ENCODE measurements at places on chromosomes 12 and 14.

- DNase-seq = no peak
Measured at GRCh38 chr12:41277100-41277945, 89.2 kb downstream of the PDZRN4 start.

- DNase-seq = no peak
Measured at GRCh38 chr14:29310757-29311156, 544.2 kb downstream of the FOXG1 start.

DNA sequence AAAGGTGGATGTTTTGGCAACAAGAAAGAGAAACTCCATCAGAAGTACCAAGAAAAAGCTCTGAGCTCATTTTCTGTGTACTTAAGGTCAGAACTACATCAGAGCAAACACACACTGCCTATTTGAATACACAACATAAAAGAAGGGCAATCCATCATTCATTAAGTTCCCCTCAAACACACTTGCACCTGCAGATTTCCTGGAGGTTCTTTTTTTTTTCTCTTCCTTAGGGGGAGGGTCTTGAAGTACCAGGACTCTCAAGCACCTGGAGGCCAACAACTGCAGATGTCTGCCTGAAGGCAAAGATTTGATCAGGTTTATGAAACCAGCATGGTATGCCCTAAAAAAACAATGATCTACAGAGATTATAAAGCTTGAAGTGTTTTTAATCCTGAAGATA is 26.1 kb upstream of the PTHLH start:
- no peak for DNase-seq

DNA sequence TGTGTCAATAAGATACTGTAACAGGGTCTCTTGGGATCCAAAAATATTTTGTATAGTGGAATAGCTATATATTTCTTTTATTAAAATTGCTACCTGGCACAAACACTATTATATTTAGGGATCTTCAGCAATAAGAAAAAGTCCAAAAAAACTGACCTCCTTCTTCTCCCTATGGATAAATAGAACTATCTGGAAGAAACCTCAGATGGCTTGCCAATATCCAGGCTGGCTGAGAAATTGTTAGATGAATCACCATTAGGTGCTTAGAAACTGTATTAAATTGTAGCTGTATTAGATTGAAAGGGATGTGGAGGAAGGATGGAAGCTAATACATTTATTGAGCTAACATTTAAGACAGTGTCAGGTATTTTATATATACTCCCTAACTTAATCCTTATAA is 66.0 kb downstream of the SLC38A6 start:
- no peak for DNase-seq

- DNase-seq = no peak
Measured at GRCh38 chr14:36618641-36619040, 36.2 kb upstream of the NKX2-8 start.

DNA sequence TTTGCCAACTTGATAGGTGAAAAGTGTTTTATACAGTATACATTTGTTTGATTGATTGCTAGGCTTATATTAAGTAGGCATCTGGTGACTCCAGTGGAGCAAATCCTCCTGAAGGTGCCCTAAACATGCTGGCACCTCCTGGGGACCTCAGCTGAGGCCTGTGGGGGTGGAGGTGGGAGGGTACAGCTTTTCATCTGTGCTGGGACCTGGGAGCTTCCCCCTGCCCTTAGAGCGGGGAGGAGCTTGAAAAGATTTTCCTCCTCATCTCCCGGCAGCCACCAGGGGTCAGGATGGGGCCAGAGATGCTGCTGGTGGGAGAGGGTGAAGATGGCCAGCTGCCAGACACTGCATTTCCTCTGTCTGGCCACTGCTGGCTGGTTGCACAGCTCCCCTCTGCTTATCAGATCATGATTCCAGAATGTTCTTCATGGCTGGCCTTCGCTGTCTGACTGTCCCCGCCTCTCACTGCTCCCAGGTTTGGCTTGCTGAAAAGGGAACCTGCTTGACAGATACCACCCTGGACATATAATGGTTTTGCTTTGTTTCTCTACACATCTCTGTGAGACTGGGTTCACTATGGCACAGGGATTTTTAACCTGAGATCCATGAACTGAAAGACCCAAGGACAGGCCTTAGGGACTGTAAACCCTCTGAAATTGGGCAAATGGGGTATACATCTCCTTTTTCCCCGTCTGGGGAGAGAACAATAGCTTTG is 10.5 kb upstream of the JPH4 start:
- peak; percentile 74 for DNase-seq

GRCh38 chr14:91173221-91173670 is 59.4 kb downstream of the DGLUCY start:
- peak; percentile 65 for DNase-seq

GRCh38 chr12:818733-819132 is 66.4 kb downstream of the WNK1 start:
- DNase-seq = no peak

DNA sequence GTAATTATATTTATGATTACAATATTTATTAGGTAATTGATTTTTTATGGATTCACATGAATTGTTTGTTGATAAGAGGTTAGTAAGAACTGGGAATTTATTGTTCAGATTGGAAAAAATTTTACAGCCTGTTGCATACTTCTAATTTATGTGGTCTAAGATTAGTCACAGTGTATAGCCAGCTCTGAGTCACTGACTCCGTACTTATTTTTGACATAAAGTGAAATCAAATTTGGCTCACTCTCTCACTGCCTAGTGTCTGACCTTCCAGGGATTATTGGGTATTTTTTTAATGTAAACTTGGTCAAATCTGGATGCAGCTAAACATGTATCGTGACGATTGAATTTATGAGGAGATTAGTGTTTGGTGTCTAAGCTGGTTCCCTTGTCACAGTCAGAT is 109.3 kb downstream of the PTPRQ start:
- no peak for DNase-seq

- no peak for DNase-seq
Measured at GRCh38 chr12:48004053-48004941, at the start of gene COL2A1. TSS of gene COL2A1 (minus strand) at chr12:48004476. CDS start at chr12:48004321, 155 bp downstream.

DNA sequence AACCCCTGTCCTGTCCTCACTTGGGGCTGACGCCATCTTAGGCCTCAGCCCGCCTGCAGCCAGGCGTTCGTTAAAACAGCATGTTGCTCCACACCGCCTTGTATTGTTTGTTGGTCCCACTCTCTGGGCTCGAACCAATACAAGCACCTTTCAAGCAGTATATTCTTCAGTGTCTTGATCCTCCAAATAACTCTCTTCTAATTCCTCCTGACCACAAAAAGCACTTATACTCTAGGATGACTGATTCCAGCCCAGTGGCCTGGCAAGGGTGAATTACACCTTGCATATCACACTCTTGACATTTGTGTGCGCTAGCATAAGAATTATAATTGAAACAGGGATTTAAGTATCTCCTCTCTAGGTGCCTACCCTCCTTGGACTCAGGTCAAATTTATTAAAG is 7.1 kb downstream of the CCER1 start:
- DNase-seq = no peak

DNA sequence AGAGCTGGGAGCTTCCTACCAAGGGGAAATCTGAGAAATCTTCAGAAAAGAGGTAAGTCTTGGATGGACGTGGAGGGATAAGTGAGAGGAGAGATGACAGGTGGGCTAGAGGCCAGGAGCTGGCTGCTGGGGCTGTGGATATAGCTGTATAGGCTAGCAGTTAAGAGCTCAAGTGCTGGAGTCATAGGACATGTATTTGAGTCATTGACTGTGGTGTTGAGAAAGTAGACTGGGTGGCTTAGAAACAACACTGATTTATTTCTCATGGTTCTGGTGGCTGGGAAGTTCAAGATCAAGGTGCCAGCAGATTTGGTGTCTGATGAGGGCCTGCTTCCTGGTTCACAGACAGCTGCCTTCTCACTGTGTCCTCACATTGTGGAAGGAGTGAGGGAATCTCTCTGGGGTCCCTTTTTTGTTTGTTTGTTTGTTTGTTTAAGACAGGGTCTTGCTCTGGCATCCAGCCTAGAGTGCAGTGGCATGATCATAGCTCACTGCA is 151.1 kb upstream of the FUT8 start:
- DNase-seq = no peak

DNA sequence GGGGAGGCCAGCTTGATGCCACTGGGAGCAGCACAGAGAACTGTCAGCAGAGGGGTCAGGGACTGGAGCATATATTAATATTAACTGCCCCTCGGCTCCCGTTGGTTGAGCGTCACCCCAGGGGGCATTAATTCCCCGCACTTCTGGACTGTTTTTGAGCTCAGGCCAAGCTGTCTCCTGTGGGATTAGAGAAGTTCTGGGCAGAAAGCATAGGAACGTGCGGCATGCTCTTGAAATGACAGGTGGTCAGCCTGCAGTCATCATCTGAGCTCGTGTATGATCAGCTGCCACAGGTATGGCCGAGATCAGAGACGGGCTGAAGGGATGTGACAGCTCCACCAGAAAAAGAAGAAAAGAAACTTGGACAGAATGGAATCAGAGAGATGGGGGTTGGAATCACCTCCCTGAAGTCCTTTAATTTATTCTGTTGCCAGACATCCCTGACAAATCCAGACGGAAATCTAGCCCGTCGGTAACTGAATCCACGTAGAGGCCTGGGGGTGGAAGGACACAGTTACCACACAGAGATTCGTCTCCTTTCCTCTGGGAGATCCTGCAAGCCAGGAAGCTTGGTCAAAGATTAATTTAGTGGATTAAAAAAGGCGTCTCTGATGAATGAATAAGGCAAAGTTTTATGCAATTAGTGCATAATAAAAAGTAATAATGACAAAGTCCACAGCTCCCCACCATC is 23.6 kb downstream of the NR1H4 start:
- no peak for DNase-seq

DNA sequence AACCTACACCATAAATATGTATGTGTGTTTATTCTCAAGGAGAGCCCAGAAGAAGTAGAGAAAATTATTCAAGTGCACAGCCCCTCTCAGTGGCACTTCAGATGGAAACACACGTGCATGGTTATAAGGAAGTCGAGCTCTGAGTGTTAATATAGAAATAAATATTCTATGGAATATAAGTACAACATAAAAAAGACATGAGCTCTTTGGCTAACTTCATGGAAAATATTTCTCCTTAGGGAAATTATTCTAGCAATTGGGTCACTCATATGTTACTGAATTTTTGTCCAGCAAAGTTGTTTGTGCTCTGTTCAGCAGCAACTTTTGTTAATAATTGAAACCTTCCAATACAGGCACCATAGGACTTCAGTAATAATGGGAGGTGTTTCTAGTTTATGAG is 939.0 kb downstream of the LRFN5 start:
- DNase-seq = no peak

DNA sequence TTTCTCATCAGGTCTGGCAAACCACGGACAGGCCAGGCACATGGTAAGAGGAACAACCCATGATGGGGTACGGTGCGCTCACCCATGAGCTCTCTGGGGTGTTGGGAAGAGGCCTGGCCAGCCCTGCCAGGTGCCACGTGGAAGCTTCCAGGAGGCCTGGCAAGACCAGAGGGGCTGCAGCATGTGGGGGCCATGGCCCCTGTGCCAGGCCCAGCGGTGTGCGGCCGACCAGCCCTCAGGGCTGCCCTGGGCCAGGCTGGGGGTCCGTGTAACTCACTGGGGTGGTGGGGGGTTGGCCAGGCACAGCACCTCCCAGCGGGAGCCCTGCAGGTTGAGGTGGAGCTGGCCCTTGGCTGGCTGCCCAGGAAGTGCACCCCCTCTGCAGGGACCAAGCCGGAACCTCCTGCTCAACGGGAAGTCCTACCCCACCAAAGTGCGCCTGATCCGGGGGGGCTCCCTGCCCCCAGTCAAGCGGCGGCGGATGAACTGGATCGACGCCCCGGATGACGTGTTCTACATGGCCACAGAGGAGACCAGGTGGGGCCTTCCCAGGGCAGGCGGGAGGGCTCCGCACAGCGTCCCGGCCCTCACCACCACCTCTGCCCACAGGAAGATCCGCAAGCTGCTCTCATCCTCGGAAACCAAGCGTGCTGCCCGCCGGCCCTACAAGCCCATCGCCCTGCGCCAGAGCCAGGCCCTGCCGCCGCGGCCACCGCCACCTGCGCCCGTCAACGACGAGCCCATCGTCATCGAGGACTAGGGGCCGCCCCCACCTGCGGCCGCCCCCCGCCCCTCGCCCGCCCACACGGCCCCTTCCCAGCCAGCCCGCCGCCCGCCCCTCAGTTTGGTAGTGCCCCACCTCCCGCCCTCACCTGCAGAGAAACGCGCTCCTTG is 4.9 kb upstream of the CRIP2 start:
- no peak for DNase-seq

DNA sequence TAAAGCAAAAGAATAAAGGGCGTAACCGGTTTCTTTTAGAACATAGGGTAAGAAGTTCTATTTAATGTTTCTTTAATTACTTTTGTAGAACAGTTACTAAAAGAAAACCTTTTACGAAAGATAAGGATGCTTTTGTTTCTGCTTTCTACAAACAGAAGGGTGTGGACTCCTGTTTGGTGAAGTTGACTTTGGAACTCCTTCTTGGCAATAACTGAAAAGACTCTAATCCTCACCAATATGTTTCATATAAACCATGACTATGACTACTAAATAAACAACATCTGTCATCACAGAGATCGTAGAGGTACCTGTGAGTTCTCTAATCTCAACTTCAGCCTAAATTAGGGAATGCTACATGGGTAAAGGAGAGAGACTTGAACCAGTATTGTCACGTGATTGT is 210.8 kb upstream of the FLRT2 start:
- no peak for DNase-seq

DNA sequence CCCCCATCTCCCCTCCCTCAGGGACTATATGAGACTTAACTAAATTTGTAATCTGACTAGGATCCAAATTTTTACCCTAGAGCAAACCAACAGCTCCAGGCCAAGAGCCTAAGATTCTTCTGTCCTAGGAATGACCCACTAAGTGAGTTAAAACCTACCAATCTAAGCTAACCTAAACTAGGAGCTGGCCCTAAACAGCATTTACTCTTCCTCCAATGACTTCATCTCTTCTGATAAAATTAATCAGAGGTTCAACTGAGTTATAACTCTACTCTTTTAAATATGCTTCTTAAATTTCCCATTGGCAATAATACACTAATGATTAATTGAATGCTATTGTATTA is 39.9 kb upstream of the TMPO start:
- no peak for DNase-seq

DNA sequence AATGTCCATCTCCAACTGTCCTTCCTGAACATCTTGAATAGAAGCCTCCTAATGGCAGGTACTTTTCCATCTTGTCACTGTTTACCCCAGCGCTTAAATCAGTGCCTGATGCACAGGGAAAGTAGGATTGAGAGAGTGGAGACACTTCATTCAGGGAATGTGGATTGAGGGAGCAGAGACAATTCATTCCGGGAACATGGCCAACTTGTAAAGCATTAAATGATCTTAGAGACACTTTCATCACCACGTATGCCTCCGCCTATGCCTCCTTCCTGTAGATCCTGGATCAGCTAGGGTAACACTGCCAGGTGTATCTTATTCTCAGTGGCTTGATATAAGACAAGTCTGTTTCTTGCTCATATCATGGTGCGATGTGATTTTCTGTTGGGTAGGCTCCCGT is 67.6 kb upstream of the CSRP2 start:
- DNase-seq = no peak
